ENCODE measurements at places on chromosomes 4 and X.

DNA sequence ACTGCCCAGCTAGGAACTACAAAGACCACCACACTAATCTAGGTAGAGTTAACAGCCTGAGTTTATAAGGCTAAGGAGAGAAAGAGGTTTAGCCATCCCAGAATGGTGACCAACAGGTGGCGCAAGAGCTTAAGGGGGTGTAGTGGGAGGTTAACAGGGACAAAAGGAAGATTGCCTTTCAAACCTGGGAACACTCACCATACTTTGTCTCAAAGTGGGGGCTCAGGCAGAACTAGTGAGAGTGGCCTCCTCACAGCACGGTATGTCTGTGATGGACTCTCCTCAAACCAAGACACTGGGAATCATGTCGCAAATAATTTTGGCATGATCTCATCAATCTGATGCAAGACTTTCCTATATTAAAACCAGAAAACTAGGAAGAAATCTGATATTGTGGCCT is 23.4 kb downstream of the CCNI start:
- no peak for DNase-seq

- DNase-seq, result no peak
Observed at GRCh38 chr4:34953145-34953799, 1291.0 kb downstream of the ARAP2 start.

DNA sequence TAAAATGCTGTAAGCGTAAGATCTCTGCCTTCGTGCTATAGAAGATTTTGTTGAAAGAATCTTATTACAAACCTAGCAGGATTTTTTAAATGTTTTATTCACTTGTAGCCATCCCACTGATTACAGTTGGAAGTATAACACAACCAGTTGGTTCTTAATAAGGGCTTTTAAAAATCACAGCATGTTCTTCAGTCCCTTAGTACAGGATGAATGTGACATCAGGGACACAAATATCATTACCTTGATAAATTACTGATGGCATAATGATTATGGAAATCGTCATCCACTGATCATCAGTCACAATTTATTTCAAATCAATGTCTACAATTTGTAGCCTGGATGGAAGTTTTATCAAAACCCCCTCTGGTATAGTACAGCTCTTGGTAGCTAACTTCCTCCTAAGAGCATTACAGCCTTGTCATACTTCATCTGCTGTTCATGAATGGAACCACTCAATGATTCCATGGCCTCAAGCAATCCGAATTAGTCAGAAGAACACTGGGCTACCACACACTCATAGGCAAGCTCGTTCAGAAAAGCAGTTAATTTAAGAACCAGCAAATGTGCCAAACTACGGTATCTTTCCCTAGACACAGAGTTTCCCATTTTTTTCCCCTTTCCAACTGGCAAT is 389.2 kb upstream of the TENM3 start:
- no peak for DNase-seq

DNA sequence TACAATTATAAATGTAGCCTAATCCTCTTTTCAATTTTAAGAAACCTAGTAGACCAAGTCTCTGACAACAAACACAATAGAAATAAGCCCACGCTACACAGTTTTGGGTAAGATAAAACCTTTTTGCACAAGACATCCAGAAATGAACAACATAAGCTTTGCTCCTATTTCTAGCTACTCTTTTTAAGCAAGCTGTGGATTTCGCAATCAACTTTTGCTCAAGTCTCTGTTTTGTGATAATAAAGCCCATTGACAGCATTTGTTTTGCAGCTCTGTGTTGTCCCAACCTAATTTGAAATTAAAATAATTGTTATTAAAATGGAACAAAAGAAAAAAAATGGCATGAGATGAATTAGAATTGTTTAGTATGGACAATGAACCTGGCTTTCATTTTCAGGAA is 287.9 kb upstream of the PUDP start:
- DNase-seq, result no peak

GRCh38 chr4:27624749-27625148 is 764.1 kb downstream of the STIM2 start:
- no peak for DNase-seq

- DNase-seq, result no peak
Observed at GRCh38 chr4:139978692-139979091, 175.3 kb downstream of the MAML3 start.

GRCh38 chr4:173731257-173731656 is 201.2 kb upstream of the HAND2 start:
- DNase-seq, result no peak

DNA sequence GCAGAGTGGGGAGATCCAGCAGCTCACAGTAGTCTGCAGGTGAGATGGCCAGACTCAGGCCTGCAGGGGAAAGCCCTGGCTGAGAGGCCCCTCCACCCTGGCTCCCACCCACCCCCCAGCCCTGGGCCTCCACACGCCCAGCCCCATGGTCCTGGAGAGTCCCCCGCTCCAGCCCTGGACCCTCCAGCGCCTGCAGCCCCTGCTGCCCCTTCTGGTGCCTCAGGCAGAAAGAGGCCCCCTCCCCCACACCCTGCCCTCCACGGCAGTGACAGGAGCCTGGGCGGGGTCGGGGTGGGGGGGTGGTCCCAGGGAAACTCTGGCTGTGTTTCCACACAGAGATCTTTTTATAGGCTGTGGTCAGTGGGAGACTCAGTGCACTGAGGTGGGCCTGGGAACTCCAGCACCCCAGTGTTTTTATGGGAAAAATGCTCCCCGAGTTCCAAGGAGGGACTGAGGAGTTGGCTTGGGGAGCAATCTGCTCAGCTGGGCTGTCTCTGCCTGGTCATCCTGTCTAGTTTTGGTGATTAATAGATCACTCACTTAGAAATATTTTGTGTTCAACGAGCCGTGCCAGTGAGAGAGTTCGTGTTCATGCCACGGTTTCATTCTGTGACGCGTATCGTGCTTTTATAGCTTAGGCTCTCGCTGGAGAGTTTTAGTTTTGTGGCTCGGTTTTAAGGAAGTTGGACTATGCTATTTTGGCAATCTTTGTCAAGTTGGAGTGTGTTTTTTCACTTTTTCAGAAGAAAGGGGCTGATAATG is 53.1 kb upstream of the HGFAC start:
- DNase-seq, result no peak

GRCh38 chr4:189302719-189303118 is 638.0 kb upstream of the FRG1 start:
- DNase-seq, result no peak

GRCh38 chr4:152961773-152962115 is 25.6 kb downstream of the FHDC1 start:
- no peak for DNase-seq

GRCh38 chrX:116010939-116011338 is 159.6 kb upstream of the AGTR2 start:
- DNase-seq, result no peak

DNA sequence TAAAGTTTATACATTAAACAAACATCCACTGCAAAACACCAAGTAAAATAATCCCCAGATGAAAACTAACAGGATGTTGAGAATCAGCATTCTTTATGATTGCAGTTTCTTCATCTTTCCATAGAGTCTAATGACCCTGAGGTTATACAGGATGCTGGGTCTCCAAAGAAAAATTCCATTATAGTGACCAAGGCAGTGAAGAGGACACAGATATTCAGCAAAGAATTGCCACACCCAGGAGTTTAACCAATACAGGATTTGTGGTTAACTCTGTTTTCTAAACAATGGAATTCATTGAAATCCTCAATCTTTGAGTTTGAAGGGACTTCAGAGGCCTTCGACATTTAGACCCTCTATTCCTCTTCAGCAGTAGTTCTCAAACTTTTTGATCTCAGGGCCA is 76.2 kb upstream of the ESX1 start:
- DNase-seq, result no peak

- no peak for DNase-seq
Observed at GRCh38 chr4:7861440-7861881, 78.2 kb downstream of the AFAP1 start.

- no peak for DNase-seq
Observed at GRCh38 chrX:3461397-3462165, 115.1 kb upstream of the MXRA5 start.

GRCh38 chrX:97326456-97326855 is 442.7 kb downstream of the RPA4 start:
- no peak for DNase-seq

GRCh38 chr4:62601737-62602136 is 1401.6 kb downstream of the ADGRL3 start:
- DNase-seq, result no peak

- no peak for DNase-seq
Observed at GRCh38 chr4:82900066-82900410, 497 bp upstream of the THAP9 start.

DNA sequence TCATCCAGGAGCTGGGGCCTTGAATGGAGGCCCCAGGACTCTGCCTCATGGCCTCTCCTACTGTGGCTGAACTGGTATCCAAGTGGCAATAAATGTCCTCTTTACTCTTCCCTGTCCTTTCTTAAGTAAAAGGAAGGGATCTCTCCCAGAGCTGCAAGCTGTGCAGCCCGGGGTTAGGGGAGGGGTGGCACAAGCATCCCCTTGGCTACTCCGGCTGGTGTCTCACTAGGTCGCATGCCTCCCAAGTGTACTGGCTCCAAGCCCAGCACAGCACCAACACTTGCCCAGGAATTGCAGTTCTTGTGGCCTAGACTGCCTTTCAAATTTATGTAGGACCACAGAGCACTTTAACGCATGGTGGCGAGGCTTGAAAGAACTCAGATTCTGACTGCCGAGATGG is 44.7 kb upstream of the MED14 start:
- DNase-seq, result no peak

DNA sequence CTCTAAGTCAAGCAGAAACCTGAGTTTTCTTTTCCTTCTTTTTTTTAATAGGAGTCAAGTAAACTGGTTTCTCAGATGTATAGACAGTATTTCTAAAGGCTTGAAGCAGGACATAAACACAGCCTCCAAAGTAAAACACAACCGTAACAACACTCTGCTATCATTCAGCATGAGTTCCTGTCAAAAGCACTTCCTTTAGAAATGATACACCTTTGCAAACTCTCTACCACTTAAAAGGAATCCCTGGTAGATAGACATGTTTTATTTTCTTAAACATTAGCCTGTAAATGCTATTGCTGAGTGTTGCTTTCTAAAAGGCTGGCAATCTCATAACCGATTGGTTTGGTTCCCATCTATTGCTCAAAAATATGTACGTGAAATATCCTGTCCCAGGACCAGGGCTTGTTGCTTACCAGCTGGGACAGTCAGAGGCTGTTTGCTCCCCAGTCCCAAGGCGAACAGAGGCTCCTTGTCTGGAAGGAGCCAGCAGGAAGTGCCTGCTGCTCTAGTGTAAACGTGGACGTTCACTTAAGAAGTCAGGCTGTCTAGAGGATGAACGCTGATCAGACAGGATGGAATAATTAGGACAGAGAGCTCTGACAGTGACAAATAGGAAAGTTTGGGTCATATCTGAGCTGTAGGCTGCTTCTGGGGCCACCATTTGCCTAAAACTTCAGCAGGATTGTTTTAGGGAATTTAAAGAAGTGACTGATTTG is 173.9 kb upstream of the KLF3 start:
- DNase-seq, result no peak

DNA sequence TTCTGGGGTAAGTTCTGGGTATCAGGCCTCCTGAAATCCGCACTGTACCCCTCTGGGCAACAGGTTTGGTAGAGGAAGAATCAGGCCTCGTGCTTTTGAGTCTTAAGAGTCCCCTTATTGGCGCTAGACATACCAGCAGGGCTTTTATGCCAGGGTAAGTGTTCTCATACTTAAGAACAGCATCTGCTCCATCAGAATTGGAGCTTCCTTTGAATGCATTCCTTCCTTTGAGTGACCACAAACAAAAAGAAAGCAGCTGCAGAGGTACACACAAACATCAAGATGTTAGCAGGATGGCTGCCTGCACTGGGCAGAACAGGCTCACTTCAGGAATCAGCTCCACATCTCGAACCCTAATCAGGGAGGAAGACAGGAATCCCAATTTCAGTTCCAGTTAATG is 156.8 kb downstream of the MGST2 start:
- DNase-seq, result no peak

DNA sequence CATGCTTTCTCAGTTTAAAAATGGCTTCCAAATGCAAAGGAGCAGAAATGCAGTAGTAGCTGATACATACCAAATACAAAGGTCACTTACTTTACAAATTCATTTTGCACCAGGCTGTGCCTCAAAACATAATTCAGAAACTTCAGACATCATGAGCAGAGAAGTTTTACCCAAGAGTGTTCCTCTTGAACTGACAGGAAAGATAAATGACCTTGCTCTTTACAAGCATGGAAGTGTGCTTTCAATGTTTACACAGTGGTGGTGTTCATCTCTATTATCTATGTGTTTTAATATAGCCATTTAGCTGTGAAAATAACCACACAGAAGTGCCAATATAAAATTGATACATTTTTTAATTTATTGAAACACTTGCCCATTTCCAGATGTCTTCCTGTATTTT is 383.4 kb downstream of the ANKRD50 start:
- DNase-seq, result no peak

GRCh38 chr4:150976478-150977118 is 38.5 kb downstream of the LRBA start:
- no peak for DNase-seq

DNA sequence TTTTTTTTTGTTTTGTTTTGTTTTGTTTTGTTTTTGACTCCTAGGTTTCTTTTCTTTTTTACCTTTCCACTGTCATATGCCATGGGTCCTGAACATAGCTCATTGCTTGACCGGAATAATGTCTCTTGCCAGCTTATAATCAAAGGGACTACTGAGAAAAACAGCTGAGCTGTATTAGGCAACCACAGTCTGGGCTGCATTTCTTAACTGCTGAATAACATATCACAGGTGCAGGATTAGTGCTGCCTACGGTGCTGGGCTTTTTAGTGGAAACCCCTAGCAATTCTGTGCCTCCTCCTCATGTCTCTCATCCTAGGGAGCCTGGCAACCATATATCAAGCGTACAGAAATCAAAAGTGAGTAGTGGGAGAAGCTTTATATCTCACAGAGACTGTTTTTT is 333.5 kb downstream of the BMPR1B start:
- DNase-seq, result no peak

DNA sequence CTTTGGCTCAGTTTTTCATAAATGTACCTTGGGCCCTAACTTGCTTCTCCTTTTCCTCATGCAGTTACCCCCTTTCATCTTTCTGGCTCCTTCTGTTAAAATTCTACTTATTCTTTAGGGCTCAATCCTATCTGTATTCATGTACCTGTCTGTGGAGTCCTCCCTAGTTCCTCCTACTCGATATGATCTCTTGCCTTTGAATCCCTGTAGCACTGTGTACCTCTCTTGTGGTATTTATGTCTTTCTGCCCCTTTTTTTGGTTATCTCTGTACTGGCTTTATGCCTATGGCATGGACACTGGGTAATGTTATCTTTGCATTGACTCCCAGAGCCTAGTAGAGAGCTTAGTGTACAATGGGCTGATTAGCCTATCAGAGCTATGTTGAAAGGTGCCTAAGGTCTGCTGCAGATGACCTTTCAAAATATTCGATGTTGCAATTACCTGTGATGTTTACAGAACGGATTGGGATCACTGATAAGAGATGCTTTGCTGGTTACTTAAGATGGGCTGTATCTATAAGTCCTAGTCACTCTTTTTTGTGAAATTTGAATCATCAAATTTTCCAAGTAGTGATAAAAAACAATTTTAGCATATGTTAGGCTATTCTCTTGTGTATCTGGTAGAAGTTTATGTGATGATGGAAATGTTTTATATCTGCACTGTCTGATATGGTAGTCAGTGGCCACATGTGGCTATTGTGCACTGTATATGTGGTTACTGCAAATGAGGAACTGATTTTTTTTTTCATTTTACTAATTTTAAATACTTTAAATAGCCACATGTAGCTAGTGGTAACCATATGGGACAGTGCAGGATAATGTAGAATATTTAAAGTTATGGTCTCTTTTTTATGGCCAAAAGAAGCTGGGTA is 33.5 kb downstream of the TMEM164 start:
- no peak for DNase-seq
